Stimulated activated CD4-positive, alpha-beta T cell treated with anti-CD3 and anti-CD28 coated beads, Interleukin-15, amount 100 ng/mL, for 1 hour (primary cell): ENCODE measurements at places on chromosomes 6 and 20.

GRCh38 chr20:45235995-45236394, 14.8 kb downstream of the SEMG2 start:
- DNase-seq: no peak

- DNase-seq: no peak
Observed at GRCh38 chr20:7911586-7912330, 28.5 kb downstream of the HAO1 start.

DNA sequence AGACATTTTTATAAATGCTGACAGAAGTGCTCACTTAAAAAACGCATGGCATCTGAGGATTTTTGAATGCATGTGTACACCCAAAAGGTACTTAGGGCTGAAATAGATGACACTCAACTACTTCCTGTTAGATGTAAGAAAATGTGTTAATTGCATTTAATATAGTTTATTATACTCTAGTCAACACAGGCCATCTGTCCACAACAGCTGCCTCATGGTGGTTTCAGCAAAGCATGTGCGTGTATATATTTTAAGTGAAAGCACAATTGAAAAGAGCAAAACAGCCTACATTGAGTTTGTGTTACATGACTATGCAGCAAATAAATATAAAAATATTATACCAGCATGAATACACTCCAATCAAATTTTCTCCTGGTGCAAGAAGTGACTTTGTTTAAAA, 1233.0 kb upstream of the EYS start:
- no peak for DNase-seq

GRCh38 chr6:161424421-161424820, 150.6 kb upstream of the AGPAT4 start:
- DNase-seq: no peak

GRCh38 chr6:16244869-16245451, 6.6 kb downstream of the GMPR start:
- DNase-seq: no peak

GRCh38 chr6:113825781-113826180, 31.4 kb upstream of the MARCKS start:
- DNase-seq: no peak

DNA sequence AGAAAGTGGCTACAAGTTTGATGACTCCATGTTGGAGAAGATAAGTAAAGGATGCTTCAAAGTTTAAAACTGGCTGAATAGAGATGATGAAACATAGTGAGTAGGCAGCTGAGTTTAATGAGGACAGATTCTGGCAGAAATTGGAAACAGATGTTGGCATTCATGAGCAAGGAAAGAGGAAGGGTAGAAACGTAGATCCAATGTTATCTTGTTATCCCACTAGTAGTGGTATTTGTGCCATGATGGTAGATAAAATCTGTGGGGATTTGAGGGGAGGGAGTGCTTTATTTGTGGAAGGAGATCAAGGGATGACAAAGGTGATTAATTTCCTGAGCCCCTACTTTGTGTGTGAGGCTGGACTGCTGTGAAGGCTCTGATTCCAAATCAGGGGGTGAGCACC, 69.5 kb downstream of the MRAP2 start:
- DNase-seq: no peak

- DNase-seq: no peak
Observed at GRCh38 chr6:70706491-70707123, 38.9 kb downstream of the SMAP1 start.

- DNase-seq: no peak
Observed at GRCh38 chr20:34190679-34191090, 50.5 kb upstream of the ASIP start.

GRCh38 chr6:141123049-141123448, 1009.7 kb upstream of the GJE1 start:
- no peak for DNase-seq

GRCh38 chr20:43916073-43916880, 1.6 kb downstream of the TOX2 start:
- DNase-seq: no peak

GRCh38 chr20:59677586-59677985, 73.2 kb downstream of the PHACTR3 start:
- no peak for DNase-seq

- DNase-seq: no peak
Observed at GRCh38 chr6:168589275-168589674, 148.3 kb downstream of the SMOC2 start.

DNA sequence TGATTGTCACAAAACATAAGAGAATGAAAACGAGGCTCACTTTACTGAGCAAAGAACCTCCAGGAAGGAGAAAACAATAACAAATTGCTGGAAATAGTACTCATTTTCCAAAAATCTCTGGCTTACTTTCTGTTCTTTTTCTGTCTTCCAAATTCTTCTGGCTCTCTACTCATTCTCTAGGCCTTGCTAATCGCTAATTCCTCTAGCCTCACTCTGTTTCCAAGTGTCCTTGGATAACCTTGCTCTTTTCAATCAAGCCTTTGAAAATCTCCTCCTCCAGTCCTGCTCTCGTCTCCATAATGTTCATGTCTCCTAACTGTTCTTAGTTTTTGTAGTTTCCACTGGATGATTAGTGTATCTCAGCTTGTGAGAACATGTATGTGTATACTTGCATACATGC, 96.2 kb upstream of the MAP7 start:
- DNase-seq: no peak

- DNase-seq: peak; percentile 5
Observed at GRCh38 chr6:145963216-145964068, 716 bp downstream of the SHPRH start.

DNA sequence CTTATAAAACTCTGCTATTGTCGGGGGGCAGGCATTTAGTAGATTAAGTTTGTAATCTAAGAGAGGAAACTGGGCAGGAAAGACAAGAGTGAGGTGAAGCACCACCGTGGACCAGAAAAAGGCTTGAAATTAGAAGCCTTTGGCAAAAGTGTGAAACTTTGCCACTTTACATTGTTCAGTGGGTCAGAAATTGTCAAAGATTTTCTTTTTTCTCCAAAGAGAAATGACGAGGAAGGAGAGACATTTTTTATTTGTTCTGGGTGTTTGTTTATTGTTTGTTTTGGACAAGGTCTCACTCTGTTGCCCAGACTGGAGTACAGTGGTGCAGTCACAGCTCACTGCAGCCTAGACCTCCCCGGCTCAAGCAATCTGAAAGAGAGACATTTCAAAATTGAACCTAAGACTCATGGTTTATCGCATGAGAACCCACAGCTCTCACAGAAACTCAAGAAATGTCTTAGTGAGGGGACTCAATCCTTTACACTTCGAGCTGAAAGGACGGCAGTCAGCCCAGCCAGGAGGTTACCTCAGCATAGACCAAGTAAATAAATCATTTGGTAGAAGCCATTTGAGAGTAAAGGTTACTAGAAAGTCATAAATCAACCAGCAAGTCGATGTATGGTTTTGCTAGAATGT, 262.8 kb upstream of the TAB2 start:
- DNase-seq: no peak

- DNase-seq: peak; percentile 26
Observed at GRCh38 chr6:136550330-136551071, at the start of gene MAP7. Gene MAP7 (minus strand): TSS chr6:136550422. CDS start chr6:136550408, 14 bp downstream.

DNA sequence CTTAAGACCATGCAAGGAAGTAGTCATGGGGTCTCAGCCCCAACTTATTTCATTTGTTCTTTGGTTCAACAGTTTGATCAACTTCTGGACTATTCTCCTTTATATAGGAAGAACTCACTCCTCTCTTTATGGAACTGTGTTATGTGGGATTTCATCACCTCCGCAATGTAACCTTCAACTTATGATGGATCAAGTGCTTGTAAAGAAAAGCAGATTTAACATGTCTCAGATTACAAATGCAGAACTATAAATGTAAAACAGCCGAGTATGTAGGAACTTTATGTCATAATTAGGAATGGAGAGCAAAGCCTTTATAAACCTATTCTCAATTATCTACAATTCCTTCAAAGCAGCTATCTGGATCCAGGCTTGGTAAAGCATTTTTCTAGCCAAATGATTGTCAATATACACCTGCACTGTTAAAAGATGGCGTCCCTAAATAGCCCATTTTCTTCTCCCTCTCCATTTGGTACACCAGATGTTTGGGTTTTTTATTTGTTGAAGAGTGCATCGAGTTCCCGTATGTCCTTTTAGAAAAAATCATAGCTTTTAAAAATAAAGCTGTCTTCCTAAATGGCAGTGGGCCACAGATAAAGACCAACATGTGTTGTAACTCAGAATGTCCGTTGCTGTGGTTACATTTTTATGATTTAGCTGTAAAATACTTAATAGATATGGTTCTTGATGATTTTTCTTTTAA, 985.1 kb upstream of the SLC35B3 start:
- DNase-seq: no peak

- no peak for DNase-seq
Observed at GRCh38 chr6:38634518-38634917, 5.2 kb downstream of the BTBD9 start.

GRCh38 chr6:115890238-115890637, 170.5 kb downstream of the FRK start:
- DNase-seq: no peak

DNA sequence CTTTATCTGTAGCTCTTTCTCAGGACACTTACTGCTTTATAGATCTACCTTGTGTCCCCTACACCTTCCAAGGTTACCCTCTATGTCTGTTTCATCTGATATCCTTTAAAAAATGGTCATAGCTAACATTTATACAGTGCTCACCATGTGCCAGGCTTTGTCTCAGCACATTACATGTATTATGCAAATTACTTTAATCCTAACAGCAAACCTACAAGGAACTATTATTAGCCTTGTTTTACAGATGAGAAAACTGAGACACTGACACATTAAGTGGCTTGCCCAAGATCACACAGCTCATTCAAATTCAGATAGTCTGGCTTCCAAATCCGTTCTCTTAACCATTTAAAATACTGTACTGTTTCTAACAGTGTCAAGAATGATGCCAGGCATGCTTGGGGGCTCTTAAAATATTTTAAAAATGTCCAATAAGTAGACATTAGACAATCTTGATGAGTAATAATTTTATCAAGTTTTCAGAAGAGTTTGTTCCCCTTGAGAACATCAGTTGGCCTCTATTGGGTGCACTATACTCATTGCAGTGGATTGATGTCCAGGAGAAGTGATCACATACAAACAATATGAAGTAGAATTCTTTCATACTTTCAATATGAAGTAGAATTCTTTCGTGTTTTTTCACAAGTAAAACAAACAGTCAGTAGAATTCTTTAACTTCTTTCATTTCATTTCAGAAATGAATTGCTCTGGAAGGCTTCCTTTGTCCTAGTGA, 69.6 kb downstream of the DNAH8 start:
- no peak for DNase-seq

DNA sequence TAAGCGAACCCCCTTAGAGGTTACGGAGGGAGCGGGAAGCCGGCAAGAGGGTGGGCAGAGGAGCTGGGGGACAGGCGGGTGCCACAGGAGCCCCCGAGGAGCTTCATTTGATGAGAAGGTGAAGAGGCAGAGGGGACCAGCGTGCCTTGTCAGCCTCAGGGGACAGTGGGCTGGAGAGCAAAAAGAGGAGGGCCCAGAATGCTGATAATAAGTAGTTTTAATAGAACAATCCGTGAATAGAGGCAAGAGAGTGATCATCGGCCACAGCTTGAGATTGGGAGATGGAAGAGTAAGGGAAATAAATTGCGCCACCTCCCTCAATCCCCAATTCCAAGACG, 1.3 kb downstream of the COL19A1 start:
- DNase-seq: no peak

DNA sequence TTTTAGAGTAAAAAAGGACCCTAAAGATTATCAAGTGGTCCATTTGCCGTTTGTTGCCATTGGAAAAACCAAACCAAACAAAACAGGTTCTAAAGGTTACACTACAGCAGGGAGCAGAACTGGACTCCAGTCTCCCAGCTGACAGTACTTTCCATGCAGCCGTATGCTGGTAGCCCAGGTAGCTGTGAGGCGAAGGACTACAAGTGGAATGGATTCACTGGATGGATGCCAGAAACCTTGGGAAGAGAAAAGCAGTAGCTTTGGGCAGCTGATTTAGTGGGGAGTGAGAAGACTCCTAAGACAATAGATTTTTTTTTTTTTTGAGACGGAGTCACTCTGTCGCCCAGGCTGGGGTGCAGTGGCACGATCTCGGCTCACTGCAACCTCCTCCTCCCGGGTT, 88.3 kb downstream of the SASH1 start:
- DNase-seq: no peak

DNA sequence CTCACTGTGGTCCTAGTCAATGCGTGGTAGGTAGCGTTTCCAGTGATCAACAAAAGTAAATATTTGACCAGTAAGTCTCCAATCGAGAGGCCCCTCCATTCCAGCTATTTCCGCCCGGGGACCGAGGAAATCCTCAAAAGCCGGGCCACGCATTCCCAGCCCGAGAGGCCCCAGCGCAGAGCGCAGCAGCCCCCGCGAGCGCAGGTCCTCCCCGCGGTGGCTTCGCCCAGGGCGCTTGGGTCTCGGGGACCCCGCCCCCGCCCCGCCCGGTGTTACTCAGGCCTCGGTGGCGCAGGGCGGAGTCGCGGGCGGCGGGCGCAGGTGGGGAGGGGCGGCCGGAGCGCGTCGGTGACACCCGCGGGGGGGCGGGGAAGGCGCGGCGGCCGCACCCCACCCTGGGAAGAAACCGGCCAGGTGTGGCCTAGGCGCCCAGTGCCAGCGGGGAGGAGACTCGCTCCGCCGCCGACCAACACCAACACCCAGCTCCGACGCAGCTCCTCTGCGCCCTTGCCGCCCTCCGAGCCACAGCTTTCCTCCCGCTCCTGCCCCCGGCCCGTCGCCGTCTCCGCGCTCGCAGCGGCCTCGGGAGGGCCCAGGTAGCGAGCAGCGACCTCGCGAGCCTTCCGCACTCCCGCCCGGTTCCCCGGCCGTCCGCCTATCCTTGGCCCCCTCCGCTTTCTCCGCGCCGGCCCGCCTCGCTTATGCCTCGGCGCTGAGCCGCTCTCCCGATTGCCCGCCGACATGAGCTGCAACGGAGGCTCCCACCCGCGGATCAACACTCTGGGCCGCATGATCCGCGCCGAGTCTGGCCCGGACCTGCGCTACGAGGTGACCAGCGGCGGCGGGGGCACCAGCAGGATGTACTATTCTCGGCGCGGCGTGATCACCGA, at the start of gene DSP:
DSP (plus strand) TSS at position 497 of the 890 bp plus-strand sequence; CDS start at position 742, 245 bp downstream.
- DNase-seq: no peak

DNA sequence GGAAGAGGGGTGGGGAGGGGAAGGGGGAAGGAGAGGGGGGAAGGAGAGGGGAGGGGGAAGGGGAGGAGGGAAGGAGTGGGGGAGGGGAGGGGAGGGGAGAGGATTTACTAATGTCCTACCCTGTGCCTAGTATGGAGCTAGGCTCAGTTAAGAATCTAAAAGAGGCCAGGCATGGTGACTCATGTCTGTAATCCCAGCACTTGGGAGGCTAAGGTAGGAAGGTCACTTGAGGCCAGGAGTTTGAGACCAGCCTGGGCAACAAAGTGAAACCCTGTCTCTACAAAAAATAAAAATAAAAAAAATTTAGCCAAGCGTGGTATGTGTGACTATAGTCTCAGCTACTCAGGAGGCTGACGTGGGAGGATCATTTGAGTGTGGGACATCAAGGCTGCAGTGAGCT, 13.0 kb downstream of the UBE2J1 start:
- DNase-seq: no peak

- DNase-seq: no peak
Observed at GRCh38 chr20:61442075-61442670, 190.1 kb downstream of the CDH4 start.
